ENCODE measurements at places on chromosomes 16 and 17.

DNA sequence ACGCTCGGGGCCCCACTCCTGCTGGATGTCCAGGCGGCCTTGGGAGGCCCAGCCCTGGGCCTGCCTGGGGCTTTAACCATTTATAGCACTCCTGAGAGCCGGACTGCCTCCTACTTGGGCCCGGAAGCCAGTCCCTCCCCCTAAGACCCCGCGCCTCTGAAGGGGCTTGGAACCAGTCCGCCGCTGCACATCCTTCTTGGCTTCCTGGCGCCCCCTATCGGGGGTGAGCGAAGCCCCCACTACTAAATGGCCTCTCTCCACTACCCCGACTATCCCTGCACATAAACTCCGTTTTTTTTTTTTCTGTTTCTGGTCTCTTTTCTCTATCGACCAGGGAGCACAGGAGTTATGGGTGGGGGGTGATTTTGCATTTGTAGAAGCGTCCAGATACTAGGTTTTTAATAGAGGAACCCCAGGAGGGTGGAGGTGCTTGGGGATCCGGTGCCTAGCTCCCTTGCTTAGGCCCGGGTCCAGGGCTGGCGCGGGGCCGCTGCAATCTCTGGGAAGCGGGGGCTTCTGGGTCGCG, 633 bp upstream of the NOL3 start:
- DNase-seq = peak; percentile 23

DNA sequence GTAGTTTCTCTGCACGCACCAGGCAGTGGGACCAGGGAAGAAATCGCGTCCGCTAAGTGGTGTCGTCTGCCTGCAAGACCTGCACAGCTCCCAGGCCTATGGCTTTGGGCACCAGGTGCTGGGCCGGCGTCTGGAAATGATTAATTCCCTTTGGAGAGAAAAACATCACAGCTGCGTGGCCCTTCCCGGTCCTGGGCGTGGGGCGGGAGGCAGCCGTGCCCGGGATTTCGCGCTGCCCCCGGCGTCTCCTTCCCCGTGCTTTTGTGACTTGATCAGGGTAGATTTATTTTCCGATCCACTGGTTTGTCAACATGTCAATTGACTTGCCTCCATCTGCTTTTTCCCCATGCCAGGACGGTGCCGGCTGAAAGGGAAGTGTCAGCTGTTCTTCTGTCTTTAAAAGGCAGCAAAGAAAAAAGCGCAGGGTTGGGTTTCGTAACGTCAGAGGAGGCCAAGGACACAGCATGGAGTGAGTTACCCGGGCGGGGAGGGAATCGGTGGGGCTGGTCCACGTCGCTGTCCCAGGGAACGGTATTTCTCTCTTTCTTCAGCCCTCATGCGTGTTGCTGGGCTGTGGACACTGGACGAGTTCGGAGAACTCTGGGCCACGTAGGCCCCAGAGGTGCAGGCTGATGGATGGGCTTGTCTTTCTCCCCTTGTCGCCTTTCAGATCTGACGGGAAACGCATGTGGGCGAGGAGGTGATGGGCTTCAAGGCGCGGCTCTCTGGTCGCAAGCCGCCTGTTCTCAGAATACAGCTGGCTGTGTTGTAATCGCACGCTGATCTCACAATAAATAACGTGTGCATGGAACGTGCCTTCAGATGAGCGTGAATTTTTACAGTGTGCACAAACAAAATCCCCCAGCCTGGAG, 188.1 kb upstream of the ZNF469 start:
- no peak for DNase-seq

- peak; percentile 7 for DNase-seq
Observed at GRCh38 chr16:48123104-48123788, 32.5 kb downstream of the ABCC12 start.

GRCh38 chr16:84291226-84291625, 3.5 kb upstream of the WFDC1 start:
- DNase-seq = no peak

GRCh38 chr16:643050-643368, 1.4 kb downstream of the MCRIP2 start:
- DNase-seq = no peak

- peak; percentile 8 for DNase-seq
Observed at GRCh38 chr16:59522826-59523225, 788.7 kb upstream of the GOT2 start.

- DNase-seq = no peak
Observed at GRCh38 chr17:78879635-78880186, 23.3 kb downstream of the CEP295NL start.

GRCh38 chr17:75270218-75270965, 639 bp downstream of the MIF4GD start:
- DNase-seq = peak; percentile 82

- no peak for DNase-seq
Observed at GRCh38 chr16:87050142-87050541, 267.1 kb downstream of the C16orf95 start.

DNA sequence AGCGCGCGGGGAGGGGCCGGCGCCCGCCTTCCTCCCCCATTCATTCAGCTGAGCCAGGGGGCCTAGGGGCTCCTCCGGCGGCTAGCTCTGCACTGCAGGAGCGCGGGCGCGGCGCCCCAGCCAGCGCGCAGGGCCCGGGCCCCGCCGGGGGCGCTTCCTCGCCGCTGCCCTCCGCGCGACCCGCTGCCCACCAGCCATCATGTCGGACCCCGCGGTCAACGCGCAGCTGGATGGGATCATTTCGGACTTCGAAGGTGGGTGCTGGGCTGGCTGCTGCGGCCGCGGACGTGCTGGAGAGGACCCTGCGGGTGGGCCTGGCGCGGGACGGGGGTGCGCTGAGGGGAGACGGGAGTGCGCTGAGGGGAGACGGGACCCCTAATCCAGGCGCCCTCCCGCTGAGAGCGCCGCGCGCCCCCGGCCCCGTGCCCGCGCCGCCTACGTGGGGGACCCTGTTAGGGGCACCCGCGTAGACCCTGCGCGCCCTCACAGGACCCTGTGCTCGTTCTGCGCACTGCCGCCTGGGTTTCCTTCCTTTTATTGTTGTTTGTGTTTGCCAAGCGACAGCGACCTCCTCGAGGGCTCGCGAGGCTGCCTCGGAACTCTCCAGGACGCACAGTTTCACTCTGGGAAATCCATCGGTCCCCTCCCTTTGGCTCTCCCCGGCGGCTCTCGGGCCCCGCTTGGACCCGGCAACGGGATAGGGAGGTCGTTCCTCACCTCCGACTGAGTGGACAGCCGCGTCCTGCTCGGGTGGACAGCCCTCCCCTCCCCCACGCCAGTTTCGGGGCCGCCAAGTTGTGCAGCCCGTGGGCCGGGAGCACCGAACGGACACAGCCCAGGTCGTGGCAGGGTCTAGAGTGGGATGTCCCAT, 232.8 kb downstream of the SEC14L1 start:
- DNase-seq = no peak

DNA sequence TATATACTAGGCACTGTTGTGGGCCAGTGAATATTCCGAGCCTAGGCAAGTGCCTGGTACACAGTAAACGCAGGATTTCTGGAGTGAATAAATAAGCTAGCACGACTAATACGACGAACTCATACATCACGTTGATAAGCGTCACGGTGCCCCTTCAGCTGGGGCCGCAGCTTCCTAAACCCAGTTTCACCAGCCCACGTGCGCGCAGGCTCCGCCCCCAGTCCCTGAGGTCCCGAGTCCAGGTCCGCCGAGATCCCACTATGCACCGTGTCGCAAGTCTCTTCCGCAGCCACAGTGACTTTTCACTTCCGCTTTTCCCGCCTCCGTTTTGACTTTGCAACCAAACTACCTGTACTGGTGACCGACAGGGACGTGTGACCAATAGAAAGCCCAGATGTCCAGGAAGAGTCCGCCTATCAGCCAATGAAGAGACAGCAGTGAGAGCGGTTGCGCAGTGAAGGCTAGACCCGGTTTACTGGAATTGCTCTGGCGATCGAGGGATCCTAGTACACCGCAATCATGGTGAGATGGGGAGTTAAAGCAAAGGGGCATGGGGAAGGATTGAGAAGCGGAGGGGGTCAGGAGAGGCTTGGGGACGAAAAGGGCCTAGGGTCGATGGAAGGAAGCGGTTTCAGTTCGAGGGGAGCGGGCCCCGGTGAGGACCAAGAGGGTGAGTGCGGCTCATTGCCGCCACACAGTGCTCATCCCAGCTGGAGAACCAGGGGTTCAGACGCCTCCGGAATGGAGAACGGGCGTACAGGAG, at the start of gene PSMB3:
PSMB3 (plus strand) TSS at position 434 of the 763 bp plus-strand sequence; CDS start at position 520, 86 bp downstream.
- peak; percentile 100 for DNase-seq

GRCh38 chr17:74387365-74388218, 20.3 kb downstream of the GPR142 start:
- no peak for DNase-seq

DNA sequence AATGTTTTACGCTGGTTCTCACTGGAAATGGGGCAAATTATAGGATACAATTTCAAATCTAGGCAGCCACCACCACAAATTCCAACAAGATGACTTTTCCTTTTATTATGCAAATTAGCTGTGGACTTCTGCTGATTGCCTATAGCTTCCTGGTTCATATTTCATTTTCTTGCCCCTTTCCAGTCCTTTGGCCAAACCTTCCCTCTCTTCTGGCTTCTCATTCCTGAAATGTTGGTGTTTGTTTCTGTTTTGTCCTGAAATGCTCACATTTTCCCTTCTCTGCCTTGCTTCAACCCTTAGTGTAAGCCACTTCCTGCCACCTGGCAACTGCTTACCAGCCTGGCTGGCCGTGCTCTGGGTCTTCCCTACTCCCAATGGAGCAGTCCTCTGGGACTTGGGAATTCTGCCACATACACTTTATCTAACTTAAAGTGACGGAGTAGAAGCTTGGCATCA, 14.0 kb downstream of the PRSS54 start:
- DNase-seq = no peak

- DNase-seq = no peak
Observed at GRCh38 chr17:58307468-58308172, 21.0 kb downstream of the TSPOAP1 start.

DNA sequence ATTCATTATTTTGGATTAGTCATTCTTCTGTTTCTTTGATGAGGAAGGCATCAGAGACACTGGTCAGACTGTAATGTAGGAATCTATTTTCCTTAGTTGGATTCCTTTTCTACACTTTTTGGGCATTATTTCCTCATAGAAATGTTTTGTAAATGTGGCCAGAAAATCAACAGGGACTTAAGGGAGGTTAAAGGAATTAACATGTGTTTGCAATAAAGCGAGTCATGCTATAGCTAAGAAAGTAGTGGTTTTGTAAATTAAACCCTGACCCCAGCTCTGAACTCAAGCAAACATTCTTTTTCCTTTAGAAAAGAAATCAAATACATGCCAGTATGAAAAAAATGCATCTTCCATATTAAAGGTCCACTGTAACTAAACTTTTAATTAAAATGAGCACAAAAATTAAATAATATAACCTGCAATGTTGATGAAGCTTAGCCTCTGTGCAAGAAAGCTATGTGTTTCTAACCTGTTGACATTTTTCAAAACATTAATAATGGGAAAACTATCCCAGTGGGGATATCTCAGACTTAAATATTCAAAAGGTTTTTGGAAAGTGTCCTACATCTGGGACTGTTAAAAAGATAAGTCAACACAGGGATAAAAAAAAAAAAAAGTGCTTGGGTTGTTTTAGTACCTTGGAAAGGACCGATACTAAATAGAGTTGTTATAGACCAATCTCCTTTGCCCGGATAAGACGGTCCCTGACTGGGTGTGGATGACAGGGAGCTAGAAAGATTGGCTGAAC, 428.0 kb downstream of the CA10 start:
- DNase-seq = no peak

GRCh38 chr17:50272246-50272645, 2.0 kb upstream of the TMEM92 start:
- DNase-seq = no peak

Measured in HT-29 (cell line).